ENCODE measurements at places on chromosomes 2 and 18.

DNA sequence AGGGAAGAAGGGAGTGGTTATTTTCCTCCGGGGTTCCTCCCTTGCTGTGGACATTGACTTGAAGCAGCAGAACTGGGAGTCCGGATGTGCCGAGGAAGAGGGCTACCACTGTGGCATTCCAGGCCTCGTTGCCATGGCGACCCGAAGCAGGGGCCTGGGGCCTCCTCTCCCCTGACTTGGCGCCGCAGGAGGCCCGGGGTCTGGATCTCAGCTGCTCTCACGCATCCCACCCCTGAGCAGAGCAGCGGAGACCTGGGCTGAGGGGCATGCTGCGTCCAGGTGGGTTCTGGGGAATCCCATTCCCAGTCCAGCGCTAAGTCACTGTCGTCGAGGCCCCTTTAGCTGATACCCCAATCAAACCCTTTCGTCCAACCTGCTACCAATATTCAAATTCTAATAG is 100.2 kb downstream of the BCL11A start:
- DNase-seq: no peak

- DNase-seq: no peak
Observed at GRCh38 chr2:197215748-197216360, 94.7 kb downstream of the ANKRD44 start.

- DNase-seq: no peak
Observed at GRCh38 chr2:128003463-128003862, 24.4 kb downstream of the SAP130 start.

GRCh38 chr2:2686222-2686621 is 355.1 kb upstream of the MYT1L start:
- DNase-seq: no peak

- DNase-seq: no peak
Observed at GRCh38 chr2:66443186-66443978, 8.5 kb downstream of the MEIS1 start.

- DNase-seq: no peak
Observed at GRCh38 chr18:26617151-26617554, 68.8 kb upstream of the KCTD1 start.

DNA sequence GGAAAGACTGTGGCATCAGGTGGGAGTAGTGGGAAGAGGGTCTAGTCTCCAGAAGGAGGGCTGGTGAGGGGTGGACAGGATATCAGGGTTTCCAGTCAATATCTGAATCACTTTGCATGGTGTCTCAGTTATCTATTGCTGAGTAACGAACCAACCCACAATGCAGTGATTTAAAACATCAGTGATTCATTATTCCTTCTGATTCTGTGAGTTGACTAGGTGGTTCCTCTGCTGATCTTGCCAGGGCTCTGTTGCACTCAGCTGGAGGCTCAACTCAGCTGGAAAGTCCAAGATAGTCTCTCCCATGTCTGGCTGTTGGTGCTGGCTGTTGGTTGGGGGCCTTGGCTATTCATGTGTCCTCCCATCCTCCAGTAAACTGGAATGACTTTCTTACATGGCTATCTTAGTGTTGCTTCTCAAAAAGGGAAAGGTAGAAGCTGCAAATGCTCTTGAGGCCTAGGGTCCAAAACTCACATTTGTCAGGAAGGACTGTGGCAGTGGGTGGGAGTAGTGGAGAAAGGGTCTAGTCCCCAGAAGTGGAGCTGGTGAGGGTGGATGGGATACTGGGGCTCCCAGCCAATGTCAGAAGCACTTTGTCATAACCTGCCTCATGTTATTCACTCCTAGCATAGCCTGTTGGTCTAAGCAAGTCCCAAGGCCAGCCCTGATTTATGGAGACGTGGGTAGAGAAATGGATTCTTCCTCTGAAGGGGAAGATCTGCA is 13.9 kb downstream of the IL1F10 start:
- DNase-seq: no peak

- DNase-seq: no peak
Observed at GRCh38 chr18:25853691-25854433, 236.6 kb downstream of the SS18 start.

- DNase-seq: no peak
Observed at GRCh38 chr18:76721207-76721996, 101.0 kb upstream of the ZNF236 start.

GRCh38 chr2:106156305-106157296 is 37.5 kb downstream of the UXS1 start:
- DNase-seq: no peak

- no peak for DNase-seq
Observed at GRCh38 chr2:150141226-150142001, 346.1 kb downstream of the RND3 start.

- no peak for DNase-seq
Observed at GRCh38 chr2:1026141-1026540, 75.5 kb downstream of the SNTG2 start.

DNA sequence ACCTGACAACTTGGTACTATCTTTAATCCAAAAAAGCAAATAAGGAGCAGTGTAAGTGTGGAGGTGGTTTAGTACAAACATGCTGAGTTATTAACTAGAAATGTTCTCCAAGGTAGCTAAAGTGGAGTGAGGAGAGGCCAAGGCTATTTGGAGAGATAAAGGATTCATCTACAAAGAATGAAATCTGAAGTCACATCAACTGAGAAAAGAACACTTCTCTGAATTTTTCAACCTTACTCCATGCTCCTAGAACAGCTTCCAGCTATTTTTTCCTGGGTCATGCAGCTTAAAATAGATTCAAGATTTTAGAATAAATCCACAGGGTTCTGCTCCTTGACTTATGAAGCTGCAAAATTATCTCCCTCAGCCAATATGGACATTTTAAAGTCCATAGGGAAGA is 18.7 kb downstream of the IMMT start:
- DNase-seq: no peak

- DNase-seq: no peak
Observed at GRCh38 chr2:185522472-185522871, 216.1 kb upstream of the FSIP2 start.

DNA sequence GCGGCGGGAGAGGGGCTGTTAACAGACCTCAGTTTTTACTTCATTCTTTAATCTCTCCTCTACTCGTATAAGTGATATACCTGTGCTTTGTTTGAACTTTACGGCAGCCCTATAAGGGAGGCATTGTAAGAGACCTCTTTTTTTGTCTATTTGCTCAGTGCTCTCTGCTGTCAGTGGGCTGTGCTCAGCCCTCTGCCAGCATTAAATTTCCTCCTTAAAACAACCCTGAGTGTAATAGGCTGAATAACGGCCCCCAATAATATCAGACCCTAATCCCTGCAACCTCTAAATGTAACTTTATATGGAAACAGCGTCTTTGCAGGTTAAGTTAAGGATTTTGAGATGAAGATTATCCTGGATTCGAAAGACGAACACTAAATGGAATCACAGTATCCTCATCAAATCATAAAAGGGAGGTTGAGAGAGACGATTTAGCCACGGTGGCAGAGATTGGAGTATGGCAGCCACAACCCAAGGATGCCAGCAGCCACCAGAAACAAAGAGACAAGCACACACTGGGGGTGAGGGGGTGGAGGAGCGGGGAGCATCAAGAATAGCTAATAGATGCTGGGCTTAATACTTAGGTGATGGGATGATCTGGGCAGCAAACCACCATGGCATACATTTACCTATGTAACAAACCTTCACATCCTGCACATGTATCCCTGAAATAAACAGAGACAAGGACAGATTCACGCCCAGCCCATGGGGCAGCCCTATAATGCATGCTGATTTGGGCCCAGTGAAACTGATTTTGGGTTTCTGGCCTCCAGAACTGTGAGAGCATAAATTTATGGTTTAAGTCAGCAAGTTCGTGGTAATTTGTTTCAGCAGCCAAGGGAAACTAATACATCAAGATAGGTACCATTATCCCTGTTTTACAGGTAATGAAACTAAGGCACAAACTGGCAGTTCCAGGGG is 894 bp upstream of the FARSB start:
- DNase-seq: peak; percentile 15
